Activated CD4-positive, CD25-positive, alpha-beta regulatory T cell treated with anti-CD3 and anti-CD28 coated beads, Interleukin-2, amount 50 U/mL, for 72 hours (primary cell): ENCODE measurements at places on chromosomes 1 and 21.

- no peak for DNase-seq
Measured at GRCh38 chr1:235601104-235601503, 48.5 kb downstream of the GNG4 start.

- DNase-seq: no peak
Measured at GRCh38 chr1:223225061-223225460, 82.0 kb upstream of the TLR5 start.

DNA sequence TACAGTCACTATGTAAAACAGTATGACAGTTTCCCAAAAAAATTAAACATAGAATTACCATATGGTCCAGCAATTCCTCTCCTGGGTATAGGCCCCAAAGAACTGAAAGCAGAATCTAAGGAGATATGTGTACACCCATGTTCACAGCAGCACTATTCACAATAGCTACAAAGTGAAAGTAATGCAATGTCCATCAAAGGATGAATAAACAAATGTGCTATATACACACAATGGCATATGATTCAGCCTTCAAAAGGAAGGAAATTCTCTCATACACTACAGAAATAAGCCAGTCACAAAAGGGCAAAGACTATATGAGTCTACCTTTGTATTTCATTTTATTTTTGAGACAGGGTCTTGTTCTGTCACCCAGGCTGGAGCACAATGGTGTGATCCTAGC, 120.4 kb downstream of the TOMM20 start:
- no peak for DNase-seq

DNA sequence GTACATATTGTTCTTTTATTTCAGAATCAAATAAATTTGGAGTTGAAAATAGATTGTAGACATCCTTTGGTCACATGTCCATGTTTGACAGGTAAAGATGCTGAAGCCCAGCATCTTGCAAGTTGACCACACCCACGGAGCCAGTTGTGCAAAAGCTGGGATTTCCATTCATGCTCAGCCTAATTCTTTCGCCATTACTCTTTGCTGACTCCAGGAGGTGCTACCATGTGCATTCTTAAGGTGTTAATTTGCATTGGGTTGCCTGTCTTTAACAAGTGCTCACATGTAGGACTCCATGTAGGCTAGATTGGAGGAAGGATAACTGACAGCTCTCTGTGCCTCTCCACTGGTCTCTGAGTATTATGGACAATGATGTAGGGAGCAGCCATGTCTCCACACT, 660.7 kb downstream of the LMO4 start:
- no peak for DNase-seq

GRCh38 chr1:246690100-246690499, 34.1 kb upstream of the SCCPDH start:
- no peak for DNase-seq

DNA sequence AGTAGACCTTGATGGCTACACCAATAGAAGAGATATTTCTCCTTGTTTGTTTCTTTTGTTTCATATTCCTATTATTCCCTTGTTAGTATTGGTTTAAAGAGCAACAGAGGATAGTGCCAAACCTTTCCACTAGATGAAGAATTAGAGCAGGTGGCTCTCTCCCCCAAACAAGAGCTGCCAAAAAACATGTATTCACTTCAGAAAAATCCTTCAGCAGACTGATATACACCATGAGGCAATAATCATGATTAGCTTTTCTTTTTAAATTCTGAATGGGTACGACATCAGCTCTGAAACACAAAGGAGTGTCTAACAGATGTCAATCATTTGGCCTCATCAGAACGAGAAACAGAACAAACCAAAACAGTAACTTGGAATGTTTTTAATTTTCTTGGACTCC, 67.3 kb upstream of the MAP10 start:
- no peak for DNase-seq

DNA sequence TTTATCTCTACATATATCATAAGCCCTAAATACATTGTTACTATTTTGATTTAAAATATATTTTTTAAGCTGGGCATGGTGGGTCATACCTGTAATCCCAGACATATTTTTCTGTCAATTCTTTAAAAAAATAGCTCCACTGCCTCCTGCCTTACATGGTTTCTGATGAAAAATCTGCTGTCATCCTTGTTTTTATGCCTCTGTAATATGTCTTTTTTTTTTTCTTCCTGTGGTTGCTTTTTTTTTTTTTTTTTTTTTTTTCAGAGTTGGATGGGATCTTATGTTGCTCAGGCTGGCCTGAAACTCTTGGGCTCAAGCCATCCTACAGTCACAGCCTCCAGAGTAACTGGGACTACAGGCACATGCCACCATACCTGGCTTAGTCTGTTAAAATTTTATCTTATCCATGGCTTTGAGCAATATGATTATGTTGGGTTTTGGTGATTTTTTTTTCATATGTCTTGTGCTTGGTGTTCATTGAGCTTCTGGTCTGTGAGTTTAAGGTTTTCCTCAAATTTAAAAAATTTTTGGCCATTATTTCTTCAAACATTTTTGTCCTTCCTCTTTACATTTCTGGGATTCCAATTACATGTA, 12.4 kb upstream of the EDARADD start:
- DNase-seq: no peak

GRCh38 chr1:19712928-19713327, 48.3 kb downstream of the HTR6 start:
- no peak for DNase-seq

- no peak for DNase-seq
Measured at GRCh38 chr1:177172866-177173265, 2.1 kb downstream of the BRINP2 start.

GRCh38 chr21:15848634-15849560, 119.1 kb downstream of the USP25 start:
- no peak for DNase-seq

GRCh38 chr1:169106921-169107602, 572 bp downstream of the ATP1B1 start:
- DNase-seq: peak; percentile 42

- DNase-seq: no peak
Measured at GRCh38 chr1:911875-912739, 11.6 kb upstream of the SAMD11 start.

DNA sequence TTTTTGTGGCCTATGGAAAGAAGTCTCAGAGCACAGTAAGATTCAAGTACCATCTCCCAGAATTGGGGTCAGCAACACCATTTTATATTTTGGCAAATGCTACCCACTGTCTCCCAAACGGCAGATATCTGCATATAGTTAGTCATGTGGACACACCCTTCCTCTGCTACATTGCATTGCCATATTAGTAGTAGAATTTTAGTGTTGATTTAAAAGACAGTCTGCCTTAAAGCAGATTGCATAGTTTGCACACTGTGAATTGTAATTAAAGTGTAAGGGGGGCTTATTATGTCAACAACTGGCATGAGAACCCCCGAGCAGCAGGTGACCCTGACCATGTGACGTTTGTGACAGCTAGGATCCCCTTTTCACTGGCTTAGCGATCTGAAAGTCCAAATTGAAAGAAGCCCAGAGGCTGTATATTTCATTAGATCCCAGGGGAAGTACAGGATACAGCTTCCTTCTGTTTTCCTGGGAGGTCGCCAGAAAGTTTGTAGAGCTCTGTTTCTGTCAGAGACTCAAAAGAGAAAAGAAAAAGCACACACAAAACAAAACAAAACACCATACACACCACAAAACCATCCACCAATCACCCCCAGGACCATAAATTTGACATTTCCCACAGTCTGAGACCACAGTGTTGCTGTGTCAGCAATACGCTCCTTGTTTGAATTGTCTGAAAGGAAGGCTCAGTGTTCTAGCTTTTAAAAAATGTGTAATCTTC, 172.4 kb downstream of the NFIA start:
- no peak for DNase-seq

- no peak for DNase-seq
Measured at GRCh38 chr1:148158341-148159003, 6.4 kb upstream of the NBPF11 start.

DNA sequence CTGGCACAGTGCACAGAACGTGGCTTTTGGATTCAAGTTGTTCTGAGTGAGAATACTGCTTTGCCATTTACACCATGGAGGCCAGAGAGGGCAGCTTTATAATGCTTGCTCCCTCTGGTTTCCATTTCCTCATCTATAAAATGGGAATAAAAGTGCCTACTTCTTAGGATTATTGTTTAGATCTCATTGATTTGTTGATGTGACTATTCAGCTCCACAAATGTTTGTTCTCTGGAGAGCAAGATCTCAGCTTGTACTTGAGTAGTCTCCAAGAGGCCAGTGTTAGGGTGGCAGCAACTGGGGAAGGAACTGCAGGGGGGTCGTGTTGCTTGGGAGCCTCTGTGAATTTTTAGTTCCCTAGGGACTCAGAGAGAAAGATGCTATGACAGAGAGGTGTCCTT, 55.2 kb downstream of the YARS1 start:
- no peak for DNase-seq

DNA sequence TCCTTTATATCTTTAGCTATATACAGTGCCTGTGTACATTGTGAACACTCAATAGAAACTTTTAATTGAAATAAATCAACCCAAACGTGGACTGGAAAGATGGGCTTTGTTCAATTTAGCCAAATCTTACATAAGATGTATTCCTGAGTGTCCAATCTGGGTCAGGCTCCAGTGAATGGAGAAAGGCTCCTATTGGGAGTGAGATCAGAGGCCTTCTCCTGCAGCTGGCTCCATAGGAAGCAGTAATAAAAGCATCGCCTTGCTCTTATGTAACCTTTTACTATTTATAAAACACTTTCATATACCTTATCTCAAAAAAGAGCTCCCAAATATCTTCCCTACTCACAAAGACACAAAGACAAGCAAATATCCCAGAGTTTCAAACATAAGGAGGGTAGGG, 24.9 kb upstream of the RGS16 start:
- no peak for DNase-seq

DNA sequence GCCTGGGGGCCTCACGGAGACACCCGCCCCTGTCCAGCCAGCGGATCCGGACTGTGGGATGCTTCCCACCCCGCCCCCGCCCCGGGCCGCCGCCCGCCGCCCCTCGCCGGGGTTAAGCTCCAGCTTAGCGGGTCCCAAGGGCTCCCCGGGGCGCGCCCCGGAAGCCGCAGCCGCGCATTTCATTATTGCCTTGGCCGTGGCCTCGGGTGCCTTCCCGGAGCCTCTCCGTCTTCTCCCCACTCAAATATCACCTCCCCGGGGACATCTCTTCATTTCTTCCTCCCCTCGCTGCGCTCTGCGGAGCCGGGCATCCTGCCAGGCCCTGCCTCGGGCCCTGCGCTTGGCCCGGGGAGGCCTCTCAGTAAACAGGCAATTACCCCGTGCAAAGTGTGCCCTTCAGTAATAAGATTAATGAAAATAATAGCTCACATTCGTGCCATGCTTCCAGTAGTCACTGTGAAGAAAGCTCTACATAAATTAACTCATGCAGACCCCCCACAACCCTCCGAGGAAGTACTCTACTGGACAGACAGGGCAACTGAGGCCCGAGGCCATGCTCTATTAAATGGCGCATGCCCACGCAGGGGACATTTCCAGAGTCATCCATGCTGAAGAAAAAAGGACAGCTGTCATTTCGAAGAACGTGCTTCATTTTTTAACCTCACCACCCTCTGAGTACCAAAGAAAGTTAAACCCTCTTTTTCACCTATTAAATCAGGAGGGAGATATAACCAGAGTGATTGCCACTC, 49.9 kb upstream of the LAPTM5 start:
- no peak for DNase-seq

DNA sequence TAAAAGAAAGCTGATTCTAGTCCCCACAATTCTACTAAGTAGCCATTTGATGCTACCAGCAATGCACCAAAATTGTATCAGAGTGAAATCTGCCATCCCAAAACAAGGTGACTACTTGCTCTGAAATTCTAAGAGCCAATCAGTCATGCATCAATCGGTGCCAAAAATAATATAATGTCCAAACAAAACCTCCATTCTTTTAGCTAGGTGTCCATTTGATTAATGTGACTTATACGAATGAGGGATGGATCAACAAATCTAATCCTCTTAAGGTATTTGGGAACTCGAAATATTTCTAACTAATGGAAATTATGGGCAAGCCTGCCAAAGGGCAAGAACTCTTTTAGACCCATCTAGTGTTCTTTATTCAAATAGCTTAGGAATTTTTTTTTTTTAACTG, 66.4 kb upstream of the NEK2 start:
- DNase-seq: no peak

DNA sequence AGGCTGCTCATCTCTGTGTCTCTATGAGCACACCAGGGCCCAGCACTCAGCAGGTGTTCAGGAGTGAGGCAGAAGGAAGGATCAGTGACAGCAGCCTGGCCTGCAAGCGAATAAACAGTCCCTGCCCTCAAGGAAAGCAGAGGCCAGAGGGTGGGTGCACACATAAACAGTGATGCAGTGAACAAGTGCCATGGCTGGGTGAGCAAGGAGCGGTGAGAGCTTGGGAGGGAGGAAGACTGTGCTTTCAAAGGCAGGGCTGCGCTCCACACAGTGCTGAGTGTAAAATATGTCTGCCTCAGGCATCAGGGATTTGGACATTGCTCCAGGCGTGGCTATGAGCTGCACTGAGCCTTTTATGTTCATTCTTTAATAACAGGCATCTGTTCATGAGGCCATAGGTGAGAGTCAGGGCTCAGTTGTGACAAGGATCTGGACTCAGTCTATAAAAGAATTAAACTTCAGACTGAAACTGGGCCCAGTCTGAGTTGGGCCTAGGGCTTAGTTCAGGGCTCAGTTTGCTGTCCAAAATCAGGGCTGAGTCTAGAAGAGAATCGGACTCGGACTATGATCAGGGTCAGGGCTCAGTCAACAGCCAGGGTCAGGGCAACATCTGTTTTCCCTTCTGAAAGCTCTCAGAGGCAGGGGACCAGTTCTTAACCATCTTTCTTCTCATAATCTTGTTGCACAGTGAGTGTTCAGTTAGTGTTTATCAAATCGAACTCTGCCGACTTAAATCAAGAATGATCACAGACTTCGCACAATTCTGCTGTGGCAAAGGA, 213.7 kb downstream of the FOXD2 start:
- no peak for DNase-seq

DNA sequence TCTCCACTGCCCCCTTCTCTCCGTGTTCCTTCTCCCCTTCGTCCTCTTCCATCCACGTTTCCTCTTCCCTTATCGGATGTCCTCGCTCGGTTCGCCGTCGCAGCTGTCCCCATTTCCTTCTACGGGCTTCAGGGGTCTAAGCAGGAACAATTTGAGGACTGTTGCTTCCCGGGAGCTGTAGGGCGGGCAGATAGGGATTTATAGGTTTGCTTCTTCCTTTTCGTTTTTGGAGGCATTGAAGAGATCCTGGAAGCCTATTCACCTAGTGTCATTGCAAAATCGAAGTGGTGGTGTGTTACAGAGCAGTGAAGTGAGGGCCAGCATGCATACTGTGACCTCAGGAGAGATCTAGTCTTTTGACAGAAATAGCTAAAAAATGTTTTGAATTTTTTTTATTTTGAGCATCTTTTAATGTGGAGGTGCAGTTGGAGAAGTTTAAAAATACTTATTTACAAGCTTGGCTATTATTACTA, 897 bp downstream of the ZYG11B start:
- DNase-seq: no peak
